ENCODE measurements at places on chromosomes 7 and 10. TPM values are rescaled to one million over a fixed set of nuclear protein-coding genes. Genes with fewer than 3 reads are reported as not detected.

DNA sequence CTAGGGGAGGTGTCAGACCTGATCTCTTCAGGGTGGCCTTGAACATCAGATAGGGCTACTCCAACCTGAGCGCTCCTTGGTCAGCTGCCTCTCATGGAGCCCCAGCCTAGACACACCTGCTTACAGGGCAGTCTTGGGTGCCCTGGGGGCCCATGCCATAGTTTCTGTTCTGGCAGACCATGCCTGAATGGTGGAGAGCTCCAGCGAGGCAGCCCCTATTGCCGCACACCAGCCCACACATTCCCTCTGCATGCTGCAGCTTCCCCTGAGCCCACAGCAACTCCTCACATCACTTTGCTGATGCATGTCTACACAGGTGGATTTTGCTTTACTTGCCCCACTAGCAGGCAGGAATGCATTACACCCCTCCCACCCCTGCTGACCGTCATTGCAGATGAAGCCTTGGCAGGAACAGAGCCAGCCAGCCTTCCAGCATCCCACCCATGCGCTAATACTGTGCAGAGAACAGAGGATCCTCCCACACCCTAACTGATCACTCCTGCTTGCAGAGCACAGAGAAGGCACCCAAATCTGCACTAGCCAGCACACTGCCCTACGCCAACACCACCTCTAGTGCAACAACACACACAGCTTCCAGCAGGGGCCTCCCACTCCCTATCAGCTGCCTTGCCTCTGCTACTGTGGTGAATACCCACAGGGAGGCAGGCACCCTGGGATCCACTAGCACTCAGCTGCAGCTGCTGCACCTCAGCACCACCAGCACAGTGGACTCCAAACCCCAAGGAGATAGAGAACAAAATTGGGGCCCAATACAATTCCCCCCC, 43.0 kb upstream of the GRM3 start:
- no peaks in the 10 kb centered on the region for H3K27me3 ChIP-seq
- no peak for DNase-seq
- no peaks in the 10 kb centered on the region for H3K4me1 ChIP-seq
- no peak overlapping the region for H3K4me3 ChIP-seq
- H3K36me3 ChIP-seq = no peaks in the 10 kb centered on the region

DNA sequence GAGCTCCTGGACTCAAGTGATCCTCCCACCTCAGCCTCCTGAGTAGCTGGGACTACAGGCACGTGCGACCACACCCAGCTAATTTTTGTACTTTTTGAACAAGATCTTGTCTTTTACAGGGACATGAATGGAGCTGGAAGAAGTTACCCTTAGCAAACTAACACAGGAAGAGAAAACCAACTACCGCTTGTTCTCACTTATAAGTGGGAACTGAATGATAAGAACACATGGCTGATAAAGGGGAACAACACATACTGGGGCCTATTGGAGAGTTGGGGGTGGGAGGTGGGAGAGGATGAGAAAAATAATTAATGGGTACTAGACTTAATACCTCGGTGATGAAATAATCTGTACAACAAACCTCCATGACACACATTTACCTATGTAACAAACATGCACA, 70.9 kb upstream of the INHBA start:
- H3K4me3 ChIP-seq = no peak overlapping the region
- H3K4me1 ChIP-seq = peaks cover 3% of the 10 kb centered on the region
- no peak for DNase-seq
- no peak overlapping the region for H3K27ac ChIP-seq

DNA sequence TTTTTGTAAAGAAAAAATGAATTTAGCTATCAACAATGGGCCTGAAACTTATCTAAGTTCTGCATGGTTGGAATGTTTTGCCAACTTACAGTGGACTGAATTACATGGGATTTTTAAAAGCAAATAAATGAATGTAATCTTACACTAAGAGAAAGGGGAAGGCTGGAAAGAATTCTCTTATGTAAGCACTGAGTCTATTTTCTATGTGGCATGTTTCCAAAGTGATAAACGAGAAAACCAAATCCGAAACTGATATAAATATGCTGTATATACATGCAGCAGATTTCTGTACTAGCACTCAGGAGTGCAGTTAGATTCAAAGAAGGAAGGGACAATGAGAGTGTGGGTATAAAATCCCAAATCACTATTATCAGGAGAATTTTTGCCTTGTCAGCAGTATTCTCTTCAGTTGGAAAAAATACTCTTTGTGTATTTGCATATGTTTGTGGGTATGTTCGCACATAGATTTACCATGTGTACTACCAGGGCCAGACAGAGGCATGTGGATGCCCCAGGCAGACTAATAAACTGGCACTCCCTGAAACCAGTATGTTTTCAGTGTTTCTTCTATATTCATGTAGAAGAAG, 334.3 kb upstream of the SEMA3D start:
- H3K4me3 ChIP-seq = no peak overlapping the region
- H3K36me3 ChIP-seq = no peaks in the 10 kb centered on the region
- DNase-seq = no peak
- no peaks in the 10 kb centered on the region for H3K4me1 ChIP-seq

DNA sequence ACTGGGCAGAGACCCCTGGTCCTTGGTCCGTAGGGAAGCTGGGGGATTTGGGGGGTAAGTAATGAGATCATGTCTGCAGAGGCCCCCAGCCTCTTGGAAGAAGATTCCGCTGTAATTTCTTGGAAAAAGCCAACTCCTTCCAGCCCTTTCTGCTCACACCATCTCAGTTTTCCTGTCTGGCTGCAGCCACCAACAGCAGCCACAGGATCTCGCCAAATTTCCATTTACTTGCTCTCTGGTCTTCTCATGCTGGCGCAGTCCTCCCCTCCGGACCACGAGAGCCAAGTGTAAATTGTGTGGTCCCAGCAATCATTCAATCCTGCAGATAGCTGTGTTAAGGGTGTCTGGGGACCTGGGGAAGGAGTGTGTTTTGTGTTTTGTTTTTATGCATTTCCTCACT, 49.6 kb downstream of the ASB13 start:
- no peak overlapping the region for H3K27ac ChIP-seq
- no peak for DNase-seq
- H3K27me3 ChIP-seq = no peaks in the 10 kb centered on the region
- H3K4me3 ChIP-seq = no peak overlapping the region
- H3K36me3 ChIP-seq = no peaks in the 10 kb centered on the region

DNA sequence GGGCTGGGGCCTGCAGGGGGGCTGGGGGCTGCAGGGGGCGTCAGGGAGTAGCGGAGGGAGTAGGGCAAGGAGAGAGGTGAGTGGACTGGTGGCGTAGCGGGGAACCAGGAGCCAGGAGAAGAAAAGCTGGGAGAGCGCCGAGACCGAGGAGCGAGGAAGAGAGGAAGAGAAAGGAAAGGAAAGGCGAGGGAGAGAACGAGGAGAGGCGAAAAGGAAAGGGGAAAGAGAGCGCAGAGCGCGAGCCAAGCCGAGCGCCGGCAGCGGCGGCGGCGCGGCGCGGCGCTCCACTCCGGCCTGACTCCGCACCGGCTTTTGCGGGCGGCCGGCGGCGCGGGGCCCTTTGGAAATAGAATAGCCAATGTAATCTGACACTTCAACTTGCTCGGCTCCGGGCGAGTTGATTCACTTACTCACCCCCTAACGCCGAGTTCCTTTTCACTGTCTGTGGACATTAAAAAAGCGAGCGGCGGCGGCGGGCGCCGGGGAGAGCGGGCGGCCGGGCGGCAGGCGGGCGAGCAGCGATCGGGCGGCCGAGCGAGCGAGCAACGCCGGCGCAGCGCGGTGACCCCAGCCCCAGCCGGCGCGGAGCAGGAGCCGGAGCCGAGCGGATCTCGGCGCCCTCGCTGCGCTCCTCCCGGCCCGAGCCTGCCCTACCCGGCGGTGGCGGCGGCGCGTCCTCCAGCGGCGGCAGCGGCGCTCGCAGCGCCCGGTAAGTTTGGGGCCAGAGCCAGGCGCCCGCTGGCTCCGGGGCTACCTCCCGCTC, at the start of gene ZMIZ1:
Gene ZMIZ1 (plus strand): TSS at position 405 of the 763 bp plus-strand sequence. CDS start 132,667 bp downstream, outside the sequence.
- peak; percentile 69 for DNase-seq
- no peaks in the 10 kb centered on the region for H3K36me3 ChIP-seq

DNA sequence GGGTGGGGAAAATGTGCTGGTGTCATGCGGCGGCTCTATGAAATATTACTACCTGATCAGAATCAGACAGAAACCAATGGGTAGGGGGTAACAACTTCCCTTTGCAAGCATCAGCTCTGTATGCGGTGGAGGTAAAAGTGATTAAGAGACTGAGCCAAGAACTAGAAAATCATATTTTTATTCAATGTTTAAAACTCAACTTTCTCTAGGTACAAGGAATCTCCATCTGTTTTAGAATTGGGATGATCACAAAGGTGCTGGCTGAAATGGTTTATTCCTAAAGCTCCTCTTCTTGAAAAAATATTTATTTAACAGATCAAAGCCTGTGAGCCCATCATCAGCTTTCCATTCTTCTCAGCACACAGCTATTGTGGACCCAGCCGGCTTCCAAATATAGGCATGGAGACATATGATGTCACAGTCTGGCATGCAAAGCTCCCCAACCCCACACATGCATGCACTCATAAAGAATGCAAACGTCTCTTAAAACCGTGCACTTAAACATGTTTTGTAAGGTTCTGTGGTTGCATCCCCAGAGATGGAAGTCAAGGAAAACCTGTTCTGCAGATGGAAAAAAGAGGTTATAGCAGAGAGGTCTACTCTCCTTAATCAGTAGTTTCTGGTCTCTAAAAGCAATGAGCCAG, 126.0 kb downstream of the SKIDA1 start:
- H3K4me1 ChIP-seq = no peaks in the 10 kb centered on the region
- H3K4me3 ChIP-seq = no peak overlapping the region
- peaks cover 7% of the 10 kb centered on the region for H3K36me3 ChIP-seq
- DNase-seq = no peak
- H3K27ac ChIP-seq = no peak overlapping the region
- H3K27me3 ChIP-seq = peaks cover 4% of the 10 kb centered on the region

- H3K27ac ChIP-seq = no peak overlapping the region
- H3K4me1 ChIP-seq = peaks cover 2% of the 10 kb centered on the region
- DNase-seq = no peak
- no peak overlapping the region for H3K4me3 ChIP-seq
- no peaks in the 10 kb centered on the region for H3K36me3 ChIP-seq
These were observed 274.0 kb downstream of the CSTF2T start for GRCh38 chr10:51425431-51425830.

DNA sequence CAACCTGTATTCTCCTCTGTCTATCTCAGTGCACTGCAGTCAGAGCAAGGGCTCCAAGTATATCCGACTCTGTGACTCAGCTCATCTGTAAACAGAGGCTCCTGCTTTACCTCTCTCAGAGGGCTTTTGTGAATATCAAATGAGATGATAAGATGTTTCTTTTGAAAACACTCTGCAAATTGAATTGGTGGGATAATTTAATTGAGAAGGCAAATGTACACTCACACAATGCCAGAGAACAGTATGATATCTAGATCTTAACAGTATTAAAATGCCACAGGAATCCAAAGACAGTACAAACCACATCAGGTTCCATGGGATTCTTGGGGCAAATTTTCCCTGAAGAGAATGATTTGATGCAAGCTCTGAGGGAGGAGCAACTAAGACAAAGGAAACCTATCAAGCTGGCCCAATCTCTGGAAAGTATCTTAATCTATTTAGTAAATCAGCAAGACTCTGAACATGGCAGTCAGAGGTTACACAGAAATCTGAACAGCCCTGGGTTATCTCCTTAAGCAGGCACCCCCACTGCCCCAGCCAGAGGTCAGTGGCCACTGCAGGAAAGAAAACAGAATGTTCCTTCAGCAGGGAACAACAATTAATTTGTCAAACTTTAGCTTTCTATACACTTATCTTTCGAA, 45.9 kb downstream of the DOCK4 start:
- H3K27me3 ChIP-seq = no peaks in the 10 kb centered on the region
- no peaks in the 10 kb centered on the region for H3K36me3 ChIP-seq
- H3K4me1 ChIP-seq = peaks cover 3% of the 10 kb centered on the region
- H3K4me3 ChIP-seq = no peak overlapping the region
- no peak overlapping the region for H3K27ac ChIP-seq

GRCh38 chr7:139034855-139035585, 822 bp downstream of the ZC3HAV1L start:
- no peaks in the 10 kb centered on the region for H3K27me3 ChIP-seq
- H3K36me3 ChIP-seq = no peaks in the 10 kb centered on the region
- H3K27ac ChIP-seq = no peak overlapping the region
- H3K4me3 ChIP-seq = peak overlapping the region; percentile 92

DNA sequence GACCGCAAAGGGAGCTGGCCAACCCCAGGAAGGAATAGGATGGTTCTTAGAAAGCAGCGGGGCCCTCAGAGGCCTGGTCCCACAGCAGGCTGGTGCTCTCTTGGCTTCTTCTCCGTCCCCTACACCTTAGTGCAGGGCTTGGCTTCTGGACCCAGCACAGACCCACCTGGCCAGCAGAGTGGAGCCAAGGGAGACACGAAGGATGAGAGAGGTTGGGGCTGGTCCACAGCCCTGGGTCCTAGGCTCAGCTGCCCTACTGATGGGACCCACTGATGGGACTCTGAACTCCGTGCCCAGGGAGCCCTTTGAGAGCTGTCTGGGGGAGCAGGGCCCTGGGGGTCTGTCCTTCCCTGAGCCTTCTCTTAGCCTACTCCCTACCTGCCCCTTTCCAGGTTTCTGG, 6.2 kb upstream of the TLX1 start:
- H3K27ac ChIP-seq = no peak overlapping the region
- peaks cover 17% of the 10 kb centered on the region for H3K4me1 ChIP-seq
- no peaks in the 10 kb centered on the region for H3K36me3 ChIP-seq
- DNase-seq = no peak
- H3K4me3 ChIP-seq = no peak overlapping the region

Gene PHKG1
- 2.9 TPM for total RNA-seq

Gene SFR1
- total RNA-seq = 17.3 TPM

Gene CAV2
- total RNA-seq = not detected

Gene MYPN
- not detected for total RNA-seq

Gene NPC1L1
- total RNA-seq = 0.16 TPM
